DMS153 (cell line): ENCODE measurements at places on chromosomes 6 and 20.

DNA sequence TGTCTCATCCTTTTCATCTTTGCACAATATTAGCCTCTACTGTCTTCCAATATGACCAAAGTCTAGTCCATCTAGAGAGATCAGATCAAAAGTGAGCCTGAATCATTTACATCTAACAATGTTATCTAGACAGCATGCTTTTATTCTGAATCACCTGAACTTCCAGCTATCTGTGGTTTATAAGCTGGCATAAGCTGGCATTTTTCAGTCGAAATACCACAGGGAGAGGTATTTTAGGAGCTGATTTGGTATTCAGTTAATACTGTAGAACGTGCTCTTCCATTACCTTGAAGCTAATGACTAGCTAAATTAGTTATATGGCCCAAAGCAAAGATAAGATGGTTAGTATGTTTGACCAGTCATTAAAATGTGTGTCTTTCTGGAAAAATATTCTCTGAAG, 188.3 kb upstream of the AGPAT4 start:
- no peak for DNase-seq

- no peak for DNase-seq
Observed at GRCh38 chr6:100420711-100421110, 44.0 kb downstream of the SIM1 start.

DNA sequence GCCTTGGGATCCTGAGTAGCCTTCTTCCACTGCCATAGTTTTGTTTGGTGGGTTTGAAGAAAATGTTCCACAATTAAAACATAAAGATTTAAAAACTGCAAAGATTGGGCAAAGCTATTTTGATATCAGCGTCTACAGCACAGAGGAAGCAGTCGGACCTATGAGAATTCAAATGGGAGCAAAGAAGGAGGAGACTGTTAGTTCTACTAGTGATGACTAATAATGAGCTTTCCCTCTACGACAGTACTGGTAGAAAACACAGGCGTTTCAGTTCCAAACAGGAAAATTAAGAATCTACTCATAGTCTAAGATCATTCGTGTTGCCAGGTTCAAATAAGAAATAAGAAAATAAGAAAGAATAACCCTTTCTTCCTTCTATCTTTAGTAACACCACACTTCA, 121.2 kb downstream of the INSM1 start:
- no peak for DNase-seq

- peak; percentile 31 for DNase-seq
Observed at GRCh38 chr20:46739431-46740213, 30.2 kb downstream of the SLC2A10 start.

DNA sequence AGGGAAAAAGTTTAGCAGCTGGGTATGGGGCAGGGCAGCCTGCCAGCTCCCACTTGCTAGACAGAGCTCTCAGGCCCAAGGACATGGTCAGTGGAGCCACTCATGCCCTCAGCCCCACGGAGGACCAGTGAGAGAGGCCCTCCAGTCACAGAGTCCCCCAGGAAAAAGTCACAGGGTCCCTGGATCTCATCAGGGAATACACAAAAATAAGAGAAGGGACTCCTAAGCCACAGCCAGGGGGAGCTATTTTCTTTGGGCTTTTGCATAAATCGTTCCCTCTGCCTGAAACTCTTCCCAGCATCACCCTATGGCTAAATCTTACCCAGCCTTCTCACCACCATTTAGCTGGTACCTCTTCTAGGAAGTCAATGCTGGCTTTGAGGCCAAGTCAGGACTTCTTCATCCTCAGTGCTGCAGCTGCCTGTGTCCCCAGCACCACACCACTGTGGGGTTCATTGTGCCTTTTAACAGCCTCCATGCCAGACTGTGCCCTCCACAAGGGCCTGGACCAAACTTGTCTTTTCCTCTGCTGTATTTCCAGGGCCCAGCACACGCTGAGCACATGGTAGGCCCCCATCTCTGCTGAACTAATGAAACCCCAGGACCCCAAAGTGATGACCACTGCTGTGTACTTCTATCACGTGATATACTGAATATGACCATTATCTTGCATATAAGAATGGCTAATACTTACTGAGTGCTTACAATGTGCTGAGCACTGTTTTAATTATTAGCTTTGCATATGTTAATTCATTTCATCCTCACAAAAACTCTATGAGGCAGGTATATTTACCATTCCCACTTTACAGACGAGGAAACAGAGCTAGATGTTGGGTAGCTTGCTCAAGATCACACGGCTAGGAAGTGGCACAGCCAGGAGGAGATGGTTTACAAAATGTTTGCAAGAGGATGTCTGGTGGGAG, 2.0 kb downstream of the ZNF335 start:
- no peak for DNase-seq

DNA sequence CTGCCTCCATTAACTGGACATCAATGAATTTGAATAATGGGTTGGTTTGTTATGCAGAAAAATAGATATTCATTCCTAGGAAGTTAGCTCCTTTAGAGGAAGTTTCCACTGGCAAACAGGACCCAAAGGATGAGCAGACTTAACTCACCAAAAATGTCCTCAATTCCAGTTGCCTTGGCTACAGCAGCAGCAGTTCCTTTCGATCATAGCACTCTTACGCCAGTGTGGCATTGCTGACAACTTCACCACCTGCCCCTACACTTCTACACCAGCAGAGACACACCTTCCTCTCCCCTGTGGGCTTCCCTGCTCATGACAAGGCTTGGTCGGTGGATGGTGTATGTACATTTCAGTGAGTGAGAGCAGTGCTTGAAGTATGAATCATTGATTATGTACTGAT, 532.8 kb downstream of the QKI start:
- no peak for DNase-seq

- DNase-seq = no peak
Observed at GRCh38 chr6:128532136-128532535, 11.7 kb upstream of the PTPRK start.

DNA sequence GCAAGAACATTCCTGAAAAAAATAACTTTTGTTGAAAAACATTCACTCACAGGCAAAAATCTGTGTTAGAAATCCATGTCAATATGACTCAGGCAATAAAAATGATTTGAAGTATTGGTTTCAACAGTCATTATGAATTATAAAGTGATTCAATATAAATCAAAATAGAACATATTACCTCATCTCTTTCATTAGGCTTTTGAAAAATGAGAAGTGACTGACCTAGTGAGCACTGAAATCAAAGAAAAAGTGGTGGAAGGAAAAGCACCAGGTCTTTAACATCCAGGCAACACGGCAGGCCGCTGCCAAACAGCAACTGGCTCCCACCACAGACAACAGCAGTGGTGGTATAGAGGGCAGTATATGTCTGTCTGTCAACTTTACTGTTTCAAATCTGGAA, 68.9 kb downstream of the MAN1A1 start:
- no peak for DNase-seq

DNA sequence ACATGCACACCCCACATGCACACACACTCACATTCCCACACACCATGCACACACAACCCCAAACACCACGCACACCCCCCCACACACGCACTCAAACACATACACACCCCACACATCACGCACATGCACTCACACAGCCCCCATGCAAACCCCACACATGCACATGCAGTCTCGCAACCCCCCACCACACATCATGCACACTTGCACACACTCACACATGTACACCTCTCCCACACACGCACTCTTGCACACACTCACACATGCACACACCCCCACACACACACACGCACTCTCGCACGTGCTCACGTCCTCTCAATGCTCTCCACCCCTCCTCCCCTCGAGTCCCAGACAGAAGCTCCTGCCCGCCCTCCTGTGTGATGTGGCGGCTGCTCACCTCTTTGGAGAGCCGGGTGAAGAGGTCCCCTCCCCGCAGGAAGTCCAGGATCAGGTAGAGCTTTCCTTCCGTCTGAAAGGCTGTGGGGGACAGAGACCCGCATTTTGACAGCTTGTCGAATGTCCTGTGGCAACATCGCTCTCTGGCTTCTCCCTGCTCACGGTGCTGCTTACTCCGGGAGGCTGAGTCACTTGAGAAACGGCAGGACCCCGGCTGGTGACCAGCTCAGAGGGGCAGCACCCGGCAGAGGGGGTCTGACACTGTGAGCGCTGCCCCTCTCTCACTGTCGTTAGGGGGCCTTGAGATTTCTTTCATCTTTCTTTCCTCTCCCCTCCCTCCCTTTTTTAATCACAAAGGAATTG, 78.5 kb downstream of the RAMACL start:
- DNase-seq = no peak

GRCh38 chr6:3296078-3296477, 37.3 kb downstream of the PSMG4 start:
- DNase-seq = no peak

- no peak for DNase-seq
Observed at GRCh38 chr6:6714953-6715352, 126.4 kb downstream of the LY86 start.

DNA sequence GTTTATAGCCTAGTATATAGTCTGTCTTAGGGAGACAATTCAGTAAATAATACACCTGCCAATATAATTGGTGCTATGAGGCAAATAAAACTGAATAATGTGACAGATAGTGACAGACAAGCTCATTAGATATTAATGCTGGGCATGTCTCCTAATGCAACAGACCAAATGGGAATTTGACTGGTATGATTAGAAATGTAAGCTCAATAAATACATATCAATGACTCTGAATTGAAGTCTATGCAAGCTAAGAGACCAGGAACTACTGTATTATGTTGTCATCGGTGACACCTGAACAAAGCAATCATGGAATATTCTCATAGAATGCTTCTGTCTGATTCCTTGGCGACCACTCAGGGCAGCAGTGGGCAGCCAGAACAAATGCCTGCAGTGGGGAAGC, 2.5 kb upstream of the SNX3 start:
- no peak for DNase-seq

DNA sequence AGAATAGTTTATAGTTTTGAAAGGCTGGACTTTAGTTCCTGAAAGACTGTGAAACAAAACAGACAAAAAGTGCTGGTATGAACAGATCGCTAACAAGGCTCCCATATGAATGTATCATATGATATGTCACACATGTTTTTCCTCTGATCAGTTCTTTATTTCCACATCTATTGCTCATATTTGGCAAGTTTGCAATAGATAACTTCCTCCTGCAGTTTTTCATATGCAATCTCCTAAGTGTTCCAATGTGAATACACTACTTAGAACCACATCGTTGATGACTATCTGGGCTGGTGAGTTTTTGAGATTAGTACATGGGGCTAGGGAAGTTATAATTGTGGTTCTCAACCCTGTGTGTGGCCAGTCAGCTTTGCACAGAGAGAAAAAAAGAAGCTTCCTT, 23.1 kb downstream of the CRYBG1 start:
- no peak for DNase-seq

- DNase-seq = peak; percentile 82
Observed at GRCh38 chr6:108947114-108947854, 99.1 kb downstream of the ARMC2 start.

GRCh38 chr6:133590814-133591213, 298.1 kb upstream of the TCF21 start:
- no peak for DNase-seq

- DNase-seq = no peak
Observed at GRCh38 chr6:143322386-143322785, 128.1 kb downstream of the ADAT2 start.

DNA sequence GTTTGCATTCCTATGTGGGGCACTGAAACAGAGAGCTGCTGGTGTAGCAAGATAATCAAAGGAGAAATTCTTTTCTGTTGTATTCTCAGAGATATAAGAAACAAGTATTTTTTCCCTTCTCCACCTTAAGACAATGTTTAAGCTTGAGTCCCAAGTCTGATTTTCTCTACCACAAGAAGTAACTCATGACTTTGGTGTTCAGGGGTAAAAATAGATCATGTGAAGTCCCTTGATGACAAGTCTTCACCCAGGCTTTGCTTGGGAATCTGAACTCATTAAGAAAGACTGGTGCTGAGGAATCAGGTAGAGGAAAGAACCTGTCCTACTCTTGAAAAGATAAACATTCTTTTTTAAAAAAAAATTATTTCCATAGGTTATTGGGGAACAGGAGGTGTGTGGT, 205.6 kb downstream of the ALDH8A1 start:
- DNase-seq = no peak

DNA sequence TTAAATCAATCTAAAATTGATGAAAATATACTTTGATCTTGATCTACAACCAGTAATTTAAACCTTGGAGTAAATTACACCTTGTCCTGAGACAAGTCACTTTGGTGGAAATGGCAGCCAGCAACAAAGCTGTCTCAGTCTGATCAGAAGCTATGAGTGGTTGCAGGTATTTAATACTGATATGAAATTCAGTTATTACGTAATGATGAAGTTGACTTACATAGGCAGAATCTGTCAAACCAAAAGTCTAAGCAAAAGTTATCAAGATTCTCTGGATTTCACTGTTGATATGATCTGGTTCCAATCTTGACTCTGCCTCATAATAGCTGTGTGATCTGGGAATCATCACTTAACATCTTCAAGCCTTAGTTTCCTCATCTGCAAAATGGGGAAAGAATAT, 27.6 kb upstream of the GSTA5 start:
- DNase-seq = no peak

- no peak for DNase-seq
Observed at GRCh38 chr6:36691011-36691410, 6.6 kb upstream of the RAB44 start.

DNA sequence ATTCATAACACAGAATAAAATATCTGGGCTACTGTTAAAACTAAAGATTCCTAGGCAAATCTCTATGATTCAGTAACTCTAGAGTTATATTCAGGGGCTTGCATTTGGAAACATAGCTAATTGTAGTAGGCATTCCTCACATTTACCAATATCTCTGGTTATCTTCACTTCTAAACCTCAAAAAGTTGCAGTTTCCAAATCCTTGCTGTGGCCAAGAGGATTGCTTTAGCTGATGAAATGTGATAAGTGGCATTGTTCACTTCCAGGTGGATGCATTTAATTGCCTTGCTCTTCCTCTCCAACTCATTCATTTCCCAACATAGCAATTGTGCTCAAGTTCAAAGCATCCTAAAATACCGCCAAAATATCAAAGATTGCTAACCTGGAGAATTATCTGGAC, 246.6 kb downstream of the GRIK2 start:
- DNase-seq = no peak

DNA sequence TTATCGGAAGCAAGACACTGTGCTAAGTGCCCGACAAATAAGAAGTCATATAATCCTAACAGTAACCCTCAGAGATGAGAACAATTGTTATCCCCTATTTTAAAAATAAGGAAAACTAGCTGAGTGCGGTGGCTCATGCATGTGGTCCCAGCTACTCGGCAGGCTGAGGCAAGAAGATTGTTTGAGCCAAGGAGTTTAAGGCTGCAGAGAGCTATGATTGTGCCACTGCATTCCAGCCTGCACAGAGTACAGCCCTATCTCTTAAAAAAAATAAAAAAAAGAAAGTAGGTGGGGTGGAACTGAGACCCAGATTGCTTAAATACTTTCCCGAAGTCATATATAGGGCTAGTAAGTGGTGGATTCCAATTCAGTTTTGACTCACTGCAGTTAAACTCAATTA, 84.7 kb downstream of the UST start:
- no peak for DNase-seq

GRCh38 chr6:6803180-6803977, 214.9 kb downstream of the LY86 start:
- no peak for DNase-seq

- DNase-seq = no peak
Observed at GRCh38 chr20:35891375-35891774, 62.9 kb downstream of the SCAND1 start.

GRCh38 chr6:147437615-147438014, 70.9 kb upstream of the SAMD5 start:
- DNase-seq = no peak
